ENCODE measurements at places on chromosomes 3 and 15. TPM values are rescaled to one million over a fixed set of nuclear protein-coding genes. Genes with fewer than 3 reads are reported as not detected.

Gene SCAMP5
- 1.9 TPM for total RNA-seq

DNA sequence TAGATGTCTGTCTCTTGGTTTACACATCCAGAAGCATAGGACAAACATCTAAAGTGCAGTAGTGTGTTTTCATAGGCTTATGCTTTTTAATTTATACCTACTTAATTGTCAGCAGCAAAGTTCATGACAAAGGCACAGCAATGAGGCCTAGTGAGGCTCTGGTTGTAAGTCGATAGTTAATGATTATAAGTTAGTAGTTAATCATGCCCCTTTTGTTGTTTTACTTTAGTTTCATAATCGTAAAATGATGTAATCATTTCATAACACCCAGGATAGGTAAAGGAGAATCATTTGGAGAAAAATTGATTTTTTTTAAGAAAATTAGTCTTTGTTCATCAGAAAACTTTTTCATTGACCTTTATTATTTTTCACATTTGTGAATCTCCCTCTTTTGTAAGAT is 351.9 kb downstream of the LSAMP start:
- no peak for DNase-seq

- DNase-seq: no peak
Observed at GRCh38 chr3:111998636-111999483, at the start of gene TAGLN3. Gene TAGLN3, plus strand, starts transcription at chr3:111998922. Its CDS starts 501 bp downstream, at chr3:111999423.

DNA sequence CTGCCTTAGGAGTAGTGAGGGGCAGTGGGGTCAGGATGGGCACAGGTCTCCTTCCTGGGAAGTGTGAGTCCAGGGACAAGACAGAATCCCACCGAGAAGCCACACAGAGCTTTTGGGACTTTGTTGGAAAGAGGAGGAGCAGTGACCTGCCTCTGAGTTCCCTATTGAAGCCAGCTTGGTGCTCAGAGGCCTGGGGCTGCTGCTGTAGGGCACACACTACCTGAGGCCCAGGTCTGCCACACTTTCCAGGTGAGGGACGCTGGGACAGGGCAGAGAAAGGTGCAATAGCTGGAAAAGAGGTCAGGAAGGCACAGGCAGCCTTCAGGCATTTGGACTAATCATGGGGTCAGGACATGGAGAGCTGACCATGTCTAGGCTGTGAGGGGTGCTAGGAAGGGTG is 67.7 kb downstream of the SCN5A start:
- DNase-seq: no peak

DNA sequence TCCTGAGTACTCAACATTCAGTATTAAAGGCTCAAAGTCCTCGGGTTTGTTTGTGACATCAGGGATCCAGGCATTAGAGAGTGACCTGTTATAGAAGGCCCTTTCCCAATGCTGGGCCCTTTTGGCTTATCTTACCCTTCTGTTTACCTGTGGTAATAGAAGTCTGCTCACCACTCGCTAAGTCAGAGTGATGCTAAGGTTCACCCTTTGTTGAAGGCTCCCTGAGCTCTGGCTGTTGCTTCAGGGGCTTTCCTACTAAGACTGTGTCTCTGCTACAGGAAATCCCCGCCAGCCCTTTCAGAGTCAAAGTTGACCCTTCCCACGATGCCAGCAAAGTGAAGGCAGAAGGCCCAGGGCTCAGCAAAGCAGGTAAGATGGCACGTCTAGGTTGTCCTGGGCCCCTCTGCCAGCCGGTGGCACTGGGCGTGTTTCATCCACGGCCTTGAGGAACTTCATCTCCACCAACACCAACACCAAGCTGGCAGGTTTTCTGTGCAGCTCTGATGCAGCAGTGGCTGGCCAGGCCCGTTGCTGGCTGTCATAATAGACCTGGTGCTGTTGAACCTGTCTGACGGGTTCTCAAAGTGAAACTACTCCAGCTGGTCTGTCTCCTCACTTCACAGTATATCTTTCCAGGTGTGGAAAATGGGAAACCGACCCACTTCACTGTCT is 99.1 kb downstream of the DNASE1L3 start:
- DNase-seq: no peak

DNA sequence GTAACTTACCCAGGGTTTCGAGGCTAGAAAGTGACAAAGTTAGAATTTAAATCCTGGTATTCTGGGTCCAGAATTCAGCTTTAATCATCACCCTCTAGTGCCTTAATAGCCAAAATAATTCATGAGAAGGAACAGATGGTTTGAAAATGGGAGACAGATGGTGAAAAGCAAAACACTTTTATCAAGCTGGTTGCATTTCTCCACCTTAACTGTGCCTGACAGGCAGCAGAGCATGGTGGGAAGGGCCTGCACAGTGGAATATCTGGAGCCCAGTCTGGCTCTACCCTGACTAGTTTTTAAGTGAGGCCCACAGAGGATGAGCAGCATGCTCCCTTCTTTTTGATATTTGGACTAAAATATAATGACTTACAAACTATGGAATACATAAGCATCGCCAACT is 35.6 kb upstream of the RASGRP1 start:
- DNase-seq: no peak

DNA sequence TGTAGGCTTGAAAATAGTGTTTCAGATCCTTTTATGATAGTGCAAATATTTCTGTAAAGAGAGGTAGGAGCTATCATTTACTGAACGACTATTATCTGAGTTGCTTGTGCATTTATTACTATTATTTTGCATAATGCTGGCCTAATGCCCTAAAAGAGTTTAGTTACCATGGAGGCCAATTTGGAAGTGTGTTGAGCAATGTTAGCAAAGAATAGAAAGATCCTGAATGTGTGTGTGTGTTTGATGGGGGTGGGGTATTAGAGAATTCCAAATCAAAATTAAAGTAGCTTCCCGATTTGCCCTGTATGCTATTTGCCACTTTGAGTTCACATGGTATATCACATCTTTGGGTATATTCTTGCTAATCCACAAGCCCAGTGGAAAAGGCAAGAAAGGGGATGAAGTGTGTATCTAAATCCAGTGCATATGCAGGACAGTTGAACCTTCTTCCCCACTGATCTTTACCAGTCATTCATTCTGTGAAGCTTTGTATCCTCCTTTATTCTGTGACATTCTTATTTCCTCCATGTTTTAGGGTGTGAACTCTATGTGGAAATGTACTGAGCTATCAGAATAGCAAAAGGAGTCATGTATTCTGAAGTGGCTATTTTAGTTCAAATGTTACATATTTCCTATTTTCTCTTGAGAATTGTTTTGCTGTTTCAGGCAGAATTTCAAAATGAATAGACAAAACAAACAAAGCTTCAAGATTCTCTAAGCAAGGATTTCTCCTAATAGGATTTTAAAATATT is 45.7 kb upstream of the PLSCR5 start:
- no peak for DNase-seq

GRCh38 chr15:62846805-62847495 is 195.6 kb upstream of the TPM1 start:
- no peak for DNase-seq

Gene TSEN2
- total RNA-seq: 24.1 TPM

GRCh38 chr3:188807006-188807405 is 364.8 kb upstream of the TPRG1 start:
- DNase-seq: no peak

Gene GDPGP1
- total RNA-seq: 9.8 TPM

DNA sequence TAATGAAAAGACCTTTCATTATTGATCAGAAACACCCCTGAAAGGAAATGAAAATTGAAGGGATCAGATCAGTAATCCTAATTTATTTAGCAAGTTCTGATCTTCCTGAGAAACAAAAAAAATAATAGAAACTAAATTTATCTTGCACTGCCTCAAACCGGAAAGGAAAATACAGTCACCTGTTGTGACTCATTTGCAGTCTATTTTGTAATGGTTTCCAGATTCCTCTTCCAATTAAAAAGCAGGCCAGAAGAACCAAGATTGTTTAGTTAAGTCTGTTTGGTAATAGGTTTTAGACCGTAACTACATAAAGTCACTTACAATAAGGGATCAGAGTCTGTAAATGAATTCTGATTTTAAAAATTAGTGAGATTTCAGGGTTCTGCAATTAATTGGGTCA is 49.7 kb upstream of the ATOSA start:
- DNase-seq: no peak

GRCh38 chr15:69305204-69305931 is 6.7 kb downstream of the PAQR5 start:
- DNase-seq: no peak

Gene LINS1
- 7.0 TPM for total RNA-seq

DNA sequence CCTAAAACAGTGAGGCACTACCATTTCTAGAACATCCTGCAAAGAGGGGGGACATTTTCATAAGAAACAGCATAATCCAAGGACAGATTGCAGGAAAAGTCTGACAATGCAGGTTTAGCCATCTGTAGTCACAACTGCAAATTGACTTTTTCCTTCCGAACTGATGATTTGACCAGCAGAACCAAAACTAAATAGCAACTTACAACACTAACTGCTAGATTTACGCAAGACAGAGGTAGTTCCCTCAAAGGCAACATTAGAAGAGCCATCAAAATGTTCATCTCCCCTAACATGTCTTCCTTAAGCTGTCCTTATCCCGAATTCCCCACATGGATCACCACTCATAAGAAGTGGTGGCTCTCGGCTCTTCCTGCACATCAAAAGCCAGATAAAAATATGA is 129.6 kb downstream of the GADL1 start:
- DNase-seq: no peak

Gene KBTBD13
- 8.4 TPM for total RNA-seq

DNA sequence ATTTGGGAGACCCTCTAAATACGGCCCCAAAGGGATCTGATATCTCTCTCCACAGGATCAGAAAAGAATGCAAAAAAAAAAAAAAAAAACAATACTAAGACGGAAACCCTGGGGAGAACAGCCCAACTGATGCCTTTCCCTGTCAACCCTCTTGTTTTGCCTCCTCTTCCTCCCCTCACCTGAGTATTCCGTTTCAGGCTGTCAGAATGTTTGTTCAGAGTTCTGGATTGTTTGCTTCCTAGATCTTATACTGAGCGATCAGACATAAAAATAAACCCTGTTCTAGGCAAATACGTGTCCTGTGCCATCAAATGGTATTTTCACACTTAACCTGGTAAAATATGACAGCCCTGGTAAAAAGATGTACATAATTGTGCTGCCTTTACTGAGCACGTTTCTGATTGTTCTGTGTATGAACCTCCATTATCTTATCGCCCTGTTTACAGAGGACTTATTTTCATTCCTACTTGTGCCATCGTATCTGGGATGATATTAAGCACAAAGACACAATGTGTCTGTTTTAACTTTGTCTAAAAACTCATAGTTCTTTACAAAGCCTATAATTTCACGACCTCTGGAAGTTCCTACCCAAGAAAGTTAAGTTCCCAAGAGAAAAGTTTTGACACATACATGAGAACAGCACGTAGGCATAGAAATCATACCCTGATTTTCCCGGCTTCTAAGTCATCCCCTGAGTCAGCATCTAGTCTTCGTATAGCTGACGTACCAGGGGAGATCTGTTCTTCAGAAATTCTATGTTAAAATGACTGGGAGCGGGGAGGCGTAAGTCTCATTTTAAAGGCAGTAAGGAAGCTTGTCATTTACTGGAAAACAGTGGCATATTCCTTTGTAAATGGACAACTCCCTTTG is 856 bp downstream of the ZBTB38 start:
- DNase-seq: no peak

Gene ALDH1A2
- 14.2 TPM for total RNA-seq

Gene ITGA11
- 32.6 TPM for total RNA-seq

Gene EPHB3
- 1.6 TPM for total RNA-seq

Gene SMAD6
- 16.2 TPM for total RNA-seq

DNA sequence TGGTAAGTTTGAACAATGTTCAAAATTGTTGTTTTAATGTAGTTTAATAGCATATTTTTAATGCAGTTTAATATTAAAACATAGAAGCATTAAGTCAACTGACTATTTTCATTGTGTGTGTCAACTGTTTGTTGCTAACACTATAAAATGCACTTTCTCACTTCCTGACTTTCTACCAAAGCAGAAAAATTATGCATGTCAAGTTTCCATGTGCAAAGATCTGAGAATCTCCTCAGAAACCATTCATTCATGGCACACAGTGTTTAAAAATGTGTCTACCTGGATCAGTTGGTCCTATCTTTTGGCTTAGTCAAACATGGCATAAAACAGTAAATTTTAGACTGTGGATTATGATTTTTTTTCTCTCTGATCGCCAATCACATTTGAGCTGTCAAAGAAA is 156.0 kb downstream of the PLD1 start:
- no peak for DNase-seq

Gene NBEAL2
- total RNA-seq: 14.5 TPM

DNA sequence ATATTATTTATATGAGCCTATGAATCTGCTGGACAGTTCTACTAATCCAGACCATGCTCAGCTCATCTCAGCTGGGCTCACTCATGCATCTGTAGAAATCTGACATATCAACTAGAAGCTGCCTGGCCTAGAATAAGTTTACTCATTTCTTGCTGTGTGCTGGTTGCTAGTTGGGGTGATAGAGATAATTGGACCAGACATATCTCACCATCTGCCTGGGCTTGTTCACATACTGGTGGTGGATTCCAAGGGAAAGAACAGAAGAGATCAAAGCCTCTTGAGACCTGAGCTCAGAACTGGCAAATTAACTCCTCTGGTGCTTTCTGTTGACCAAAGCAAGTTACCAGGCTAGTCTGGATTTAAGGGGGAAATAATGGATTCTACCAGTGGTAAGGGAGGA is 109.1 kb downstream of the NSUN3 start:
- no peak for DNase-seq

Gene SNX22
- 7.4 TPM for total RNA-seq

- DNase-seq: no peak
Observed at GRCh38 chr3:106275592-106275991, 406.8 kb upstream of the CBLB start.

- DNase-seq: no peak
Observed at GRCh38 chr15:58736018-58736643, 13.4 kb downstream of the ADAM10 start.

DNA sequence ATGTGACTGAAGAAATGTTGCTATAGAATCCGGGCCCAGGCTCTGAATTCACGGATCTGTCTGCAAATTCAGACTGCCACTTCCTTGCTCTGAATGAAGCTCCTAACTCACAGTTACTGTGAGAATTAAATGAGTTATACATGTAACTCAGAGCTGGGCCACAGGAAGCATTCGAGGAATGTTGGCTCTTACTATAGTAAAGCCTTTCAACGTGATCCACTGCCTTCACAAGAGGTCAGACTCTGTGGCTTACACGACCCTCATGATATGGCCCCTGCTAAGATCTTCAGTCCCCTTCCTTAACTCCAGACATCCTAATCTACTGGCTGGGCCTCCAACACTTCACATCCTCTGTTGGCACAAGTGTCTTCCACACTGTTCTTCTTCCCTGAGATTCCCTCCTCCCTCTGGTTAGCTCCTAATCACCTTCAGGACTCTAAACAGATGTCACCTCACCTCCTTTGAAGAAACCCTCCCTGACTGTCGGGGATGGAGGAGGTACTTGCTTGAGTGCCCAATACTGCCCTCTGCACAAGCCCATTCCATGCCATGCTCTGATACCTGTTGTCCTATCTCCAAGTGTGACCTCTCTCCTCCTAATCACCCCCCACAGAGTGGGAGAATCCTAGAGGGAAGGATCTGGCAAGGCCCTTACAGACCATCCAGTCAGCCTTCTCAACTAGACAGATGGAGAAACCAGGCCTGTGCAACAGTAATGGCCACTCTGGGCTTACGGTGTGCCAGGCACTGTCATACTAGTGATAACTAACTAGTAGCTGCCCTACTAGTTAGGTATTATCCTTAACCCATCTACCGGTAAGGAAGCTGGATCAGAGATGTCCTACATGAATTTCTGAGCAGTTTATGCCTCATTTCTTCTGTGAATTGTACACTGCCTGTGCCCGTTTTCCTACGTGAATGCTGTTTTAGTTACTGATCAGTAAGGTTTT is 1.3 kb downstream of the ACTR8 start:
- no peak for DNase-seq

Gene ERC2
- 0.76 TPM for total RNA-seq

All from Right ventricle myocardium inferior (tissue), 1 donor.